ENCODE measurements at places on chromosomes 4 and X. TPM values are rescaled to one million over a fixed set of nuclear protein-coding genes. Genes with fewer than 3 reads are reported as not detected.

Gene JCHAIN
- 2.0 TPM for polyA plus RNA-seq

DNA sequence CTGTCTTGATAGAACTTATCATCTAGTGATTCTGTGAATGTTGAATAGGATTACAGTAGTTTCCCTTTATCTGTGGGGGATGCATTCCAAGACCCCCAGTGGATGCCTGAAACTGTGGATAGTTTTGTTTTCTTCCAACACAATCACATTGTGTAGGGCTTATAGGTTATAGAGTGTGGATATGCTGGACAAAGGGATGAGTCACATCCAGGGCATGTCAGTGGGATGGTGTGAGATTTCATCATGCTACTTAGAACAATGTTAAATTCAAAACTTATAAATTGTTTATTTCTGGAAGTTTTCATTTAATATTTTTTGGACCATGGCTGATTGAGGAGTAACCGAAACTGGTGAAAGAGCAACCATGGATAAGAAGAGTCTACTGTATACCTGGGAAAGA lies 432.3 kb upstream of the ATOH1 start:
- no peak for DNase-seq

- DNase-seq = no peak
These were observed 19.1 kb upstream of the MECP2 start for GRCh38 chrX:154116426-154117211.

DNA sequence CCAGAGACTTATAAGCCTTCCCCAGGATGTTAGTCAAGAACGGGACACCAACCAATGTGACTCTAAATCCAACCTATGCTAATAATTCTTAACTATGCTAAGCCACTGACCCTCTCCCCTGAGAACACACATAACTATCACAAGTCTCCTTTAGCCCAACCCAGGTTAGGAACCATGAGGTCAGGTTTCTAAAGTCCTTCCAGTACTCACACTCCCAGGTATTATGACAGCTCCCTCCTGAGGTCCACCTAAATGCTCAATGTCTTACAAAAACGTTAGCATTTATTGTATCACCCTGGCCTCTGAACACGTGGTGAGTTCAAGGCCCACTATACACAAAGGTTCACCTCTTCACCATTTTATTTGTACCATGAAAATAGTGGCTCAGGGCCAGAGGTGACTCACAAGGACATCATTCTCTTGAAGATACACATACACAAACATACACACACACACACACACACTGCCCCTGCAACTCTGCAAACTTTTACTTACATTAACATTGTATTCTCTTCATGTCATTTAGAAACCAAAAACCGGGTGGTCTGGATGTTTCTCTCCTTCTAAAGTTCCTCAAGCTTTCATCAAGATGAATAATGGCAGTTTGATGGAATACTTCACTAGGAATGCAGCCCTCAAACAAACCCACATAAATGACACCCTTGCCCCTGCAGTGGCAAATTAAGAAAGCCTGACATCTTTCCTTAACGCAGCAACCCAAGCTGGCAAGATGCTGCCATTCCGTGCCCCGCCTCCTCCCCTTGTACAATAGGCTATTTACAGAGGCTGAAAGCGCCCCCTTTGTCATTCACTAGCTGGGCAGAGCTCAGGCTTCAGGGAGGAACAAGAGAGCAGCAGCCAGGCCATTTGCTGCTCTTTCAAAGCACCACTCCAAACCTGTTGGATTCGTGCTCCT lies 17.7 kb downstream of the ACSL1 start:
- no peak for DNase-seq

Gene ADH7
- not detected for polyA plus RNA-seq

- DNase-seq = no peak
These were observed 89.9 kb downstream of the FTHL17 start for GRCh38 chrX:30981968-30982367.

DNA sequence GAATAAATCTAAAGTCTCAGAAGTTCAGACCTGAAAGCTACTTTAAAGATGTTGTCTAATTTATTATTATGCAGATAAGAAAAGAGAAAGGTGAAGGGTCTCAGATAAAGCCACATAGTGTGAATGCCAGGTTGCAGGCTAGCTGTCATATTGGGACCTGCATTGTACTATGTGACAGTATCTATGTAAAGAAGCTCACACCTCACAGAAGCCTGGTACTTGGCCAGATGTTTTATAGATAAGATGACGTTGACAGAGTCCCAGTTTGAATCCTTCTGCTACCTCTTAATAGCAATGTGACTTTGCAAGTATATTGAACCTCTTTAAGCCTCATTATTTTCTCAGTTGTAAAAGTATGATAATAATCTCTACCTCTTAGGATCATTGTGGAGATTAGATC lies 227.0 kb downstream of the SPRY1 start:
- DNase-seq = no peak

DNA sequence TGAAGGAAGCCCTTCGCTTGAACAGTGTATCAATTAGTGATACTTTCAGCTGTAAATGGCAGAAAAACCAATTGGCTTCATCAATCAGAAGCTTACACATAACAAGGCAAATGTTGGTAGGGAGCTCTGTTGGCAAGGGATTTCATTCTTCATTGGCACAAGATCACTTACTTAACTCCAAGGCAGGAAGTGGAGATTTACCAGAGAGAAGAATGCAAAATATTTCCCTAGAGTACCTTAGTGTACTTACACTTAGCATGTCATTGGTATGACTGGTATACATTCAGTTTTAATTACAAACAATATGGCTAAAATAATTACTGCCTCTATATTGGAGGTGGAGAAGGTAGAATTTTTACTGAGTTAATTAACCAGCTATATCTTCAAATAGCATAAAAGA lies 545.0 kb downstream of the GABRG1 start:
- no peak for DNase-seq

GRCh38 chrX:2848871-2849301 lies 20.2 kb downstream of the GYG2 start:
- DNase-seq = no peak

Gene RAB33A
- 0.23 TPM for polyA plus RNA-seq

Gene POU3F4
- polyA plus RNA-seq = not detected

DNA sequence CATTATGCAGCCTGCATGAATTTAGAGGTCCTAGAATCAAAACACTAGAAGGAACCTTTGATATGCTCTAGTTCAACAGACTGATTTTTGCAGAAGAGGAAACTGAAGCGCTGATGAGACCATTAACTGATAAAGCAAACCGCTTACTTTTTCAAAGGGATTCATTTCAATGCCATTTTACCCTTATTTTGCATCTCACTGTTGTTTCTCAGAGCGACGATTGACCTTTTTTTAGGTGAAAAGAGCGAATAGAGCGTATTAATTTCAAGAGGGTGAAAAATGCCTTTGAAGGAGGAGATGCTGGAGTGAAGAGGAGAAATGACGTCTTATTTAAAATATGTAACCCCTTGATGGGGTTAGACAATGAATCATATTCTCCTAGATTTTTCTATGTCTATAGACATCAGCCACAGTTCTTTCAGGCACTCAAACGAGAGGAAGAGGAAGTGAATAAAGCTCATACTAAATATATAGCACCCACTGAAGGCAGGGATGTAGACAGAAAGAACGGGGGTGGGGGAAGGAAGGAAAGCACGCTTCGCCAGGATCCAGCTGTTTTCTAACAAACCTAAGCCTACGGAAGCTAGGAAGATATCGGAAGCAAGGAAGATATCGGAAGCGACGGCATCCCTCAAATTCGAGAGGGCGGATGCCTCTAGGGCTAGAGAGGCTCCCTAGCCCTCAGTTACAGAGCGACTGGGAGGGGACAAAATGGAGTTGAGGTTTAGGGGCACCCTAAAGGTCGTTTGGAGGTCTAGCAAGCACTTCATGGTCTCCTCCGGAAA lies 848 bp downstream of the ACSL4 start:
- DNase-seq = no peak

GRCh38 chrX:94961730-94962129 lies 1287.7 kb downstream of the FAM133A start:
- DNase-seq = no peak

- peak; percentile 75 for DNase-seq
These were observed 12.5 kb downstream of the SEC24D start for GRCh38 chr4:118823471-118823870.

Gene MAPK10
- 20.7 TPM for polyA plus RNA-seq

GRCh38 chr4:13641084-13641483 lies 13.6 kb upstream of the BOD1L1 start:
- DNase-seq = no peak

DNA sequence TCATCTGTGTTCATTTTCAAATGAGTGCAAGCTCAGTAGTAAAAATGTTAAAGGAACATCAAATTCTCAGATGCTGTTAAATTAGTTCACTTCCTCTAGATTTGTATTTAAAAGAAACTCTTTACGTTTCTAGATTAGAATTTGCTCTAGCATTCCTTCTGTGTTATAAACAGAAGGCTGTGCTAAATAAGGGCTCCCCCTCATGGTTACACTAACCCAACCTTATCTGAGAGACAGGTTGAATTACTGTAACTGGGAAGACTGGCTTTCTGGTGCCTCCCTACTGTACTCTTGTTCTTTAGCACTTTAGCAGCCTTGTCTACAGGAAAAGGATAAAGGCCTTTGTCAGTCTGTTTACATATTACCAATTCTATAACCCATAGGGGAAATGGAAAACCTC lies 56.8 kb downstream of the RXFP1 start:
- DNase-seq = no peak

Gene ARSJ
- polyA plus RNA-seq = 0.80 TPM

- no peak for DNase-seq
These were observed 96.4 kb downstream of the ANXA10 start for GRCh38 chr4:168188754-168189153.

DNA sequence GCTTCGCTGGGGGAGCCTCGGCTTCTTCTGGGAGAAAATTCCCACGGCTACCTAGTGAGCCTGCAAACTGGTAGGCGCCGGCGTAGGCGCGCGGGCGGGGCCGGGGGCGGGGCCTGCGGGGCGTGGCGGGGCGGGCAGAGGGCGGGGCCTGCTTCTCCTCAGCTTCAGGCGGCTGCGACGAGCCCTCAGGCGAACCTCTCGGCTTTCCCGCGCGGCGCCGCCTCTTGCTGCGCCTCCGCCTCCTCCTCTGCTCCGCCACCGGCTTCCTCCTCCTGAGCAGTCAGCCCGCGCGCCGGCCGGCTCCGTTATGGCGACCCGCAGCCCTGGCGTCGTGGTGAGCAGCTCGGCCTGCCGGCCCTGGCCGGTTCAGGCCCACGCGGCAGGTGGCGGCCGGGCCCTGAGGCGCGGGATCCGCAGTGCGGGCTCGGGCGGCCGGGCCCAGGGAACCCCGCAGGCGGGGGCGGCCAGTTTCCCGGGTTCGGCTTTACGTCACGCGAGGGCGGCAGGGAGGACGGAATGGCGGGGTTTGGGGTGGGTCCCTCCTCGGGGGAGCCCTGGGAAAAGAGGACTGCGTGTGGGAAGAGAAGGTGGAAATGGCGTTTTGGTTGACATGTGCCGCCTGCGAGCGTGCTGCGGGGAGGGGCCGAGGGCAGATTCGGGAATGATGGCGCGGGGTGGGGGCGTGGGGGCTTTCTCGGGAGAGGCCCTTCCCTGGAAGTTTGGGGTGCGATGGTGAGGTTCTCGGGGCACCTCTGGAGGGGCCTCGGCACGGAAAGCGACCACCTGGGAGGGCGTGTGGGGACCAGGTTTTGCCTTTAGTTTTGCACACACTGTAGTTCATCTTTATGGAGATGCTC lies at the start of gene HPRT1:
Gene HPRT1, plus strand, starts transcription at position 161 of the 857 bp plus-strand sequence. Its CDS starts 147 bp downstream, at position 308.
- DNase-seq = peak; percentile 83

Gene MAB21L2
- polyA plus RNA-seq = 0.12 TPM

Gene ARMCX1
- polyA plus RNA-seq = 9.0 TPM

Gene CLNK
- polyA plus RNA-seq = 0.19 TPM

Gene STATH
- not detected for polyA plus RNA-seq

DNA sequence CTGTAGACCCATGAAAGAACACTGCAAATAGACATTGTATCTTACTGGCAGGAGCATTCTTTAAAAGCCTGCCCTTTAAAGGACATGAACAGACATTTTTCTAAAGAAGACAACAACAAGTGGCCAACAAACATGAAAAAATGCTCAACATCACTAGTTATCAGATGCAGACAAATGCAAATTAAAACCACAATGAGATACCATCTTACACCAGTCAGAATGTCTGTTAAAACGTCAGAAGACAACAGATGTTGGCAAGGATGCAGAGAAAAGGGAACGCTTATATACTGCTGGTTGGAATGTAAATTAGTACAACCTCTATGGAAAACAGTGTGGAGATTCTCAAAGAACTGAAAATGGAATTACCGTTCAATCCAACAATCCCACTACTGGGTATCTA lies 77.2 kb downstream of the ATP10D start:
- DNase-seq = no peak

GRCh38 chr4:57043347-57044251 lies 64.9 kb downstream of the POLR2B start:
- no peak for DNase-seq

DNA sequence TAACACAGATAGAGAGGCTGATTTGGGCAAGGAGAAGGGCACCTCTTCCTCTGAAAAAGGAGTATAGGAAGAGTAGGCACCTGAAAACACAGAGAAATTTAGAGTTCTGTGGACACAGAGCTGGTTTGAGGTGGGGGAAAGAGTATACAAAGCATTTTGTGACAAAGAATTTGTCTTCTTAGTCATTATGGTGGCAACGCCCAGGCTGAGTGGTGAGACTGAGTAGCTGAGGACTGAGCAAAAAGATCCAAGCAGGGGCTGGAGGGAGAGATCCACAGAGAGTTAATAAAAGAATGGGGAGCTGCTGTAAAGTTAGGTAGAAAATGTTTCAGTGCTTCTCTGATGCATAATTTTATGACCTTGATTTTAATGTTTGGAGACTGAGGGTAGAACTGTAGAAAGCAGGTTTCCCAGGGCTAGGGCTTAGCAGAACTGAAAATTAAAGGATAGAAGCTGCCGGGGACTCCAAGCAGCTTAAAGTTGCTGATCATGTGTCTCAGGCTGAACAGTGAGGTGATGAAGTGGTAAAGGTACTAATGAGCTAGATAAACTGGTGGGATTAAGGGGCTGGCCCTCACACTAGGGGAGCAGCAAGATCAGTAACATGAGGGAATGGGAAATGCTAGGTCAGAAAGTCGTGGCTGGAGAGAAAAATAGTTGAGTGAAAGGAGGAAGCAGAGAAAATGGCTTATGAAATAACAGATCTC lies 118.9 kb downstream of the CEP44 start:
- DNase-seq = no peak

- DNase-seq = no peak
These were observed 22.4 kb upstream of the HPSE start for GRCh38 chr4:83356899-83357661.

Gene DGAT2L6
- not detected for polyA plus RNA-seq

Gene CORIN
- polyA plus RNA-seq = 0.05 TPM

DNA sequence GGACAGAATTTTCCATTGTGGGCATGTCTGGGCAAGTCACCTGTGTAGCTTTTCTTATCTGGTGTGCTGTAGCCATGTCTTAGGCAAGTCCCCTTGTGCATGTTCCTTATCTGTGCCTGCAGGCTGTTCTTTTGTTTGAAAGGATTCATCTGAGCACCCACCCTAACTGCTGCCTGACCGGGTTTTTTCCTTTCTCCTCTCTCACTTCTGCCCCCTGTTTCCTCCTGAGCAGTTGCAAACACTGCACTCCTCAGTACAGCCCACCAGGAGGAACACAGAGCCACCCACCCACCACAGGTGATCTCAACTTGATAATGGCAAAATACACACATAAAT lies 29.2 kb upstream of the IL9R start:
- no peak for DNase-seq

- DNase-seq = no peak
These were observed 42.2 kb downstream of the KLHL5 start for GRCh38 chr4:39104255-39104654.
